PC-3 (cell line): ENCODE measurements at places on chromosomes 13 and 19. TPM values are rescaled to one million over a fixed set of nuclear protein-coding genes. Genes with fewer than 3 reads are reported as not detected.

TMEM238 gene
- total RNA-seq, result 22.1 and 22.8 TPM in 2 replicates

ZNF791 gene
- 15.8 and 26.3 TPM in 2 replicates for total RNA-seq

LRG1 gene
- 0.23 and 0.51 TPM in 2 replicates for total RNA-seq

- DNase-seq, result no peak
Observed at GRCh38 chr13:32426191-32426989, 1.5 kb downstream of the N4BP2L1 start.

DNA sequence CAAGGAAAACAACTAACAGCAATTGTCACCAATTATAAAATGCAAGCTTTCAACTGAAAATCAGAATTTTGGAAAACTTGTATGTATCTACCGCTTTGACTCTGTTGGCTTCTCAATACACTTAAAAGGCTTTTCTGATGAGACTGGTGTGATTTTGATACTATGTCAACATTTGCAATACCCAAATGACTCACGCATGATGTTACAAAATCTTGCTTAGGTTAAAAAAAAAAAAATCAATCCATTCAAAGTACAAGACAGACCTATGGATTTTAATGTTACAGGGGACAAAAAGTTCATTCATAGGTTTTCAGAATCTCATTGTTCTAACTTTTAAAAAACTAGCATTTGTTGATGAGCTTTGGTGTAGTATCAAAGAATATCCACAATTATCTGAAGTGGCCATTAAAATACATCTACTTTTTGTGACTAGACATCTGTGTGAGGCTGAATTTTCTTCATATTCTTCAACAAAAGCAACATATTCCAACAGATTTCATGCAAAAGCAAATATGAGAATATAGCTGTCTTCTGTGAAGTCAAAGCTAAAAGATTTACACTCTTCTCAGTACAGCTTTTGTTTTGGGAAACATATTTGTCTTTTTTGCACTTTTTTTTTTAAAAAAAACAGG, 10.7 kb downstream of the ELF1 start:
- DNase-seq, result peak; percentile 78

DNA sequence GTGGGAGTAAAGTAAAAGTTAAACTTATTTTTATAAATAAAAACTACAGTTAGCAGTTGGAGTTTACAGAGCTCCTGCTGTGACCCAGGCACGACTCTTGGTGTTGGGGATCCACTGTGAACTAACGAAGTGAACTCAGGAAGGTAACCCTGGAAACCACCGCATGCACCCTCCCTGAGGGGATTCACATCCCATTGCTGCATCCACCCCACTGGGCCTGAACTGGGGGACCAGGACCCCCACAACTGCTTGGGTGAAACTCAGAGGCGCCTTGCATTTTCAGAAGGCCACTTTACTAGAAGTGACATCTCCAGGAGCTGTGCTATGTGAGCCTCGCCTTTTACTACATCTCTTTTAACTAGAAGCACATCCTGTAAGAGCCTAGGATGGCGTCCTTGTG, 166.4 kb downstream of the TEX29 start:
- DNase-seq, result no peak

GRCh38 chr13:37085606-37086005, 19.9 kb downstream of the CSNK1A1L start:
- no peak for DNase-seq

DNA sequence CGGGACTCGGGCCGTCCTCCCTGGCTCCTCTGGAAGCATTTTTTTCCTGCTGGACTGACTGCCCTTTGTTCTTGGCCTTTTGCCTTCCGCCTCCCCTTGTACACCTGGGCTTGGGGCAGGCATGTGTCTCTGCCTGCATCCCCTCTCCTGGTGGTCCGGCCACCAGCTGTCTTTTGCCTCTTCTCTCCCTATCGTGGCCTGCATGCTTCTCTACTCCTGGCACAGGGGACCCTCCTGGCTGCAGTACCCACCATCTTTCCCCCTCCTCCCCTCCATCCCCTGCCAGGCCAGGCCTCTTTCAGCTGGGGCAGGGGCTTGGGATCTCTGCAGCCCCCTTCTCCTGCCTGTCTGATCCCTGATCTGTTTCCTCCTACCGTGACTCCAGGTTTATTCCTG, 12.1 kb downstream of the WTIP start:
- DNase-seq, result no peak

DNA sequence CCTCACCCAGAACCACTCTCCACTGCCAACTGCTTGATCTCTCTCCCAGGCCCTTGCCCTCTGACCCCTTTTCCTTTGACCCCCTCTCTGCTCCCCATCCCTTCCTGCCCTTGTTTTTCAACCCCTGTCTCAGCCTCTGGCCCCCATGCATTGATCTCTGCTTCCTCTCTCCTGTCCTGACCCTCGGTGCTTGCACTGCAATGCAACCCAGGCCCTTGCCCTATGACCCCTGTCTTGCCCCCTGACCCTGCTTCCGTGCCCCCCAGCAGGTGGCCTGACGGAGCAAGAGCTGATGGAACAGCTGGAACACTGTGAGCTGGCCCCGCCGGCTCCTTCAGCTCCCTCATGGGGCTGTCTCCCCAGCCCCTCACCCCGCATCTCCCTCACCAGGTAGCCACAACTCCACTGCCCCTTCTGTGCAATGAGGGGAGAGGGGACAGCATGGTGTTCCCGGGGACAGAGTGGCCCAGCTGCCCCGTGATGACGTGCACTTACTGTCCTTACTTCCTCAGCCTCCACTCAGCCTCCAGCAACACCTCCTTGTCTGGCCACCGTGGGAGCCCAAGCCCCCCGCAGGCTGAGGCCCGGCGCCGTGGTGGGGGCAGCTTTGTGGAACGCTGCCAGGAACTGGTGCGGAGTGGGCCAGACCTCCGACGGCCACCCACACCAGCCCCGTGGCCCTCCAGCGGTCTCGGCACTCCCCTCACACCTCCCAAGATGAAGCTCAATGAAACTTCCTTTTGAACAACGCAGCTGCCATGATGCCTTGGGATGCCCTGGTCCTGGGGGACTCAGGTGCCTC, 10.5 kb upstream of the LTBP4 start:
- no peak for DNase-seq

DNA sequence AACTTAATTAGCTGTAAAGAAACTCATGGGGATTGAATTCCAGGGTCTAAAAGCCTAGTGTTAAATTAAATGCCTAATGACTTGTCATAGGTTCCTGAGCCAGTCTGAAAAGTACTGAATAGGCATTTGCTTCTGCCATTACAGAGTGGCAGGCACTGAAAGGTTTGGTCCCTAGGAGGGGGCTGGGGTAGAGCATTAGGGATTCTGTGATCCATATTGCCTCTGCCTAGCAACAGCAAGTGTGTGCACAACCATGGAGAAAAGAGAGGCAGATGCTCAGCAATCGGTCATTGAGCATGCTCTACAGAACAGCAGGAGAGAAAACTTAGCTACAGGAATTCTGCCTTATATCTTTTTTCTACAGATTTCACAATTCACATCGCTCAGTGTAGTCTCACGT, 133.5 kb downstream of the TRPC4 start:
- DNase-seq, result no peak

DNA sequence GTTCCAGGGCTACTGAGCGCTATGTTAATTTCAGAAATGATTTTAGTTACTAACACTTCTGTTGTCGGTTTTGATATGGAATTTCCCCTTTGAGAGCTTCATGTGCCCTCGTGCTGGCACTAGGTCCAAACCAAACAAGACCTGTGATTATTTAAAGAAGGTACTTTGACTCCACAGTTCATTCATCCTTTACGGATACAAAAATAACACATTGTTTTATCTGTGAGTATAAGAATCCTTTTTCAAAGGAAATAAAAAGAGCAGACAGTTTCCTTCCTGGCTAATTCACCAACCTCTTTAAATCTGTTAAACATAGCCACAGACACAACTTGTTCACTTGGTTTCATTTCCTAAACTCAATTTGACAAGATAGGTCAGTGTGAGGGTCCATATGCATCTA, 141.2 kb downstream of the FLT1 start:
- DNase-seq, result no peak

DNA sequence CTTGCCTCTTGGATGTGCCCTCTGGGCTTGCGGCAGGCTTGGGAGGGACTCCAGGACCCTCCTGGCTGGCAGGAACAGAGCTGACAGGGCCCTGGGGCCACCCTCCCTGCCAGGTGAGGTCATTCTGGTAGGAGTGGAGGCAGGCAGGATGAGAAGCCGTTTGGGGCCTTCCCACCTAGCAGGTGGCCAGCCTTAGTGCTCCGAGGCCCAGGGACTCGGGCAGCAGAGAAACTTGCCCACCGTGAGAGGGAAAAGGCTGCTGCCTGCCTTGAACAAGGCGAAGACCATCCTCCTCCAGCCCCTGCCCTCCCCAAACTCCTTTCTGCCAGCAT, 8.5 kb downstream of the RFX1 start:
- DNase-seq, result no peak

DNA sequence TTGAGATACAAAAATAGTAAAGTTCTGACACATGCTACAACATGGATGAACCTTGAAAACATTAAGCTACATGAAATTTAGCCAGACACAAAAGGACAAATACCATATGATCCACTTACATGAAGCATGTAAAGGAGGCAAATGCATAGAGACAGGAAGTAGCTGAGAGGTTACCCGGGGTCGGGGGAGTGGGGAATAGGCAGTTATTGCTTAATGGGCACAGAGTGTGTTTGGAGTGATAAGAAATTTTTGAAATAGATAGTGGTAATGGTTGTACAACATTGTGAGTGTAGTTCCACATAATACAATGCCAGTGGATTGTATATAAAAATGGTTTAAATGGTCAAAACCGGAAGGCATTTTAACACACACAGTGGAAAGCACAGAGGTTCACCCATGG, 4.3 kb downstream of the N4BP2L1 start:
- DNase-seq, result no peak
